ENCODE measurements at places on chromosomes 3 and 15.

- no peak for DNase-seq
These were observed 85.7 kb downstream of the TBL1XR1 start for GRCh38 chr3:177111541-177111949.

- DNase-seq: no peak
These were observed 301.9 kb downstream of the CACNA2D3 start for GRCh38 chr3:54424292-54424691.

DNA sequence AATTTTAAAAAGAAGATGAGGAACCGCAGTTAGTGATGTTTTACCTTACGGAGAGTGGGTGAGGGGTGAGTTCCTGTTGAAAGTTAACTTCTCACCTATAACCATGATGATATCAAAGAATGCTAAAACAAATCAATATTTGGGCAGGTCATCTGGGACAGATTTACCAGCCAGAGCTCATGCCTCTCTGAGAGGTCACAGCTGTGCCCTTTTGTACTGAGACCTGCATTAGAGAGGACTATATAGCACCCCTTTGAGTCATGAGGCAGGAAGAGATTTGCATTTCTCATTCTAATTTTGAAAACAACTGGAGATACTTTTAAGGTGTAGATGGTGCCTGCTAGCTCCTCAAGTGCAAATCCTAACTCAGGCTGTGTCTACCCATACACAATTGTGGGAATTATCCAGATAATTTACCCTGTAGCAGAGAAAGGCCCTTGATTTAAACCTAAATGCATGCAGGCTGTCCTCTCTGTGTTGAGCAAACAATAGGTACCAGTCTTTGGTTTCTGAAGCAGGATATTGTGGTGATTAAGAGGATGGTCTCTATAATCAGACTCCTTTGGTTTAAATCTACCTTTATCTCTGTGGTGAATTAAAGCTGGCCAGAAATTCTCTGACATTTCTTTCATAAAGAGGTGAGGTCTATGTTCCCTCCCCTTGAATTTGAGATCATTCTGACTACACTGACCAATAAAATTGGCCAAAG lies 5.8 kb upstream of the TM4SF4 start:
- DNase-seq: no peak

- no peak for DNase-seq
These were observed 21.4 kb upstream of the PIAS1 start for GRCh38 chr15:68032672-68033071.

GRCh38 chr3:39812537-39812936 lies 3.1 kb downstream of the MYRIP start:
- no peak for DNase-seq

- DNase-seq: peak; percentile 62
These were observed 81.8 kb upstream of the UBE2E1 start for GRCh38 chr3:23723930-23724329.

DNA sequence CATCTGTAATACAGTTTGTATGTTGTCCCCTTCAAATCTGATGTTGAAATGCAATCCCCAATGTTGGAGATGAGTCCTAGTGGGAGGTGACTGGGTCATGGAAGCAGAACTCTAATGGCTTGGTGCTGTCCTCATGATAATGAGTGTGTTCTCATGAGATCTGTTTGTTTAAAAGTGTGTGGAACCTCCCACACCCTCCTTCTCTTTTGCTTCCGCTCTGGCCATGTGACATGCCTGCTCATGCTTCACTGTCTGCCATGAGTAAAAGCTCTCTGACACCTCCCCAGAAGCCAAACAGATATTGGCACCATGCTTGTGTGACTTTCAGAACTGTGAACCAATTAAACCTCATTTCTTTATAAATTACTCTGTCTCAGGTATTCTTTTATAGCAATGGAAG lies 794.0 kb upstream of the CFAP20DC start:
- DNase-seq: no peak

DNA sequence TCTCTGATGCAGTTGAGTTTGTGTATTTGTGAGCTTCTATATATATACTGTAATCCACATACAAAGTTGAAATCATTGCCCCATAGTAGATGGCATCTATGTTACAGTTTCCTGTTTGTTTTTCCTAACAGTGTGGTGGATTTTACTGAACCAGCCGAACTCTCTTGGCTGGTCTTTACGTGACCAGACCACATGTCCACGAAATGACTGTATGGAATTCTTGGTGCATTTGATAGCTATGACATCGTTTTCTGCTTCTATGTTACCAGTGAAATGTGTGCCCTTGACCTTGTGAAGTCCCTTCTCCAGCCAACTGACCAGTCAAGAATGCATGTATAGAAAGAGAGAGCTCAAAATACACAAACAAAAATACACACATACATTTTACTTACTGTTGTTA lies 1.8 kb downstream of the KCNMB2 start:
- no peak for DNase-seq

- no peak for DNase-seq
These were observed 28.1 kb upstream of the SERPINI2 start for GRCh38 chr3:167501941-167502340.

GRCh38 chr3:105686278-105686897 lies 182.4 kb downstream of the CBLB start:
- peak; percentile 46 for DNase-seq

GRCh38 chr15:80185152-80185551 lies 32.4 kb downstream of the FAH start:
- no peak for DNase-seq

- no peak for DNase-seq
These were observed 250.8 kb downstream of the RBMS3 start for GRCh38 chr3:29531644-29532043.

DNA sequence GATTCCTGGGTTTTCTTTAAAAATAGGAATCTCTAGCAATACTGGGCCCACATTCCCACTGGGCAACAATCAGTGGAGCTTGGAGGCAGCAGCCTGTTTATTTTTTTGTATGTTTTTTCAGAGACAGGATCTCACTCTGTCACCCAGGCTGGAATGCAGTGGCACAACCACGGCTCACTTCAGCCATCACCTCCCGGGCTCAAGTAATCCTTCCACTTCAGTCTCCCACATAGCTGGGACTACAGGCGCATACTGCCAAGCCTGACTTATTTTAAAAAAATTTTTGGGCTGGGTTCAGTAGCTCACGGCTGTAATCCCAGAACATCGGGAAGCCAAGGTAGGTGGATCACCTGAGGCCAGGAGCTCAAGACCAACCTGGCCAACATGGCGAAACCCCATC lies 29.1 kb upstream of the GNB5 start:
- DNase-seq: no peak
